ENCODE measurements at places on chromosomes 5 and 9.

DNA sequence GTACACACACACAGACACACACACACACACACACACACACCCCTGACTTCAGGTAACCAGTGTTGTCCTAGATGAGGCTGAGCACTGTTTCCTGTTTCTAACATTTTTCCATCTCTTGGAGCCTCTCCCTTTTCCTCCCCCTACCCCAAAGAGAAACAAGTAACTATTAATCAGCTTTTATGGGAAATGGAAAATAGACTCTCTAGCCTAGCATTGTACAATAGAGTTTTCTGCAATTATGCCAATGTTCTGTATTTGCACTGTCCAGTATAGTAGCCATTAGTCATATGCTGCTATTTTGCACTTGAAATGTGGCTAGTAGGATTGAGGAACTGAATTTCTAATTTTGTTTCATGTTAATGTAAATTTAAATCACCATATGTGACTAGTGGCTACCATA is 33.1 kb downstream of the RAB3C start:
- DNase-seq, result no peak
- H3K4me3 ChIP-seq, result no peak overlapping the region
- H3K4me1 ChIP-seq, result no peaks in the 10 kb centered on the region
- H3K27ac ChIP-seq, result no peak overlapping the region

DNA sequence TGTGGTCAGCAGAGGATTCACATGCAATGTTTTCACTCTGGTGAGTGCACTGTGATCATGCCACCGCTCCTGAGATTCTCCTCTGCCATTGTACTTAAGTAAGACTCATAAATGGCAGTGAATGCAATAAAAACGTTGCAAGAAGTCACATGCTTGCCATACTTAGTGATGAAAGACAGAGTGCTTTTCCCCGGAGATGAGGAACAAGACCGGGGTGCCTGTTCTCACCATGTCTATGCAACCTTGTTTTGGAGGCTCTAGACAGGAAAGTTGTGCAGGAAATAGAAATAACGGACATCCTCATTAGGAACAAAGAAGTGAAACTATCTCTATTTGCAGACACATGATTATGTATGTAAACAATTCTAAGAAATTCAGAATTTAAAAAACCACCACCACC is 84.7 kb upstream of the IRX2 start:
- no peaks in the 10 kb centered on the region for H3K4me1 ChIP-seq
- H3K36me3 ChIP-seq, result no peaks in the 10 kb centered on the region
- H3K27ac ChIP-seq, result no peak overlapping the region
- H3K27me3 ChIP-seq, result peaks cover 5% of the 10 kb centered on the region

- H3K27me3 ChIP-seq, result peaks cover 7% of the 10 kb centered on the region
- H3K36me3 ChIP-seq, result no peaks in the 10 kb centered on the region
- H3K27ac ChIP-seq, result no peak overlapping the region
These were observed 68.1 kb downstream of the MEGF10 start for GRCh38 chr5:127358740-127359139.

- H3K4me1 ChIP-seq, result peaks cover 7% of the 10 kb centered on the region
- no peak for DNase-seq
- no peak overlapping the region for H3K4me3 ChIP-seq
- no peak overlapping the region for H3K27ac ChIP-seq
These were observed 1.6 kb downstream of the AFAP1L1 start for GRCh38 chr5:149273237-149273636.

DNA sequence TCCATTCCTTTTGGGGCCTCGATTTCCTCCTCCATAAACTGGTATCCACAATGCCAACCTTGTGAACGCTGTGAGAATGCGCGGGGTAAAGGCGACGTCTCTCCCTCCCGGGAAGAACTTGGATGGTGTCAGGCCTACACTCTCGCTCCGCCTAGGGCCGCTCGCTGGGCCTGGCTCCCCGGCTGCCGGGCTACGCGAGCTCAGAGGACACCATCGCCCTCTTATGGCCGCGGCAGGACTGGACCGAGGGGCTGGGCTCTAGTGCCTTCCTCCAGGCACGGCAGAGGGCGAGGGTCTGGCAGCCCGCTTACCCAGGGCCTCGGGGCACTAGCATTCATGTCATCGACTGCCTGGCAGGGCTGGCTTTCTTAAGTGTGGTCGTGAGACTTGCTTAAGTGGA is 1.3 kb upstream of the EXOSC2 start:
- peaks cover 32% of the 10 kb centered on the region for H3K4me1 ChIP-seq
- peak overlapping the region; percentile 51 for H3K4me3 ChIP-seq
- no peak for DNase-seq
- no peak overlapping the region for H3K27ac ChIP-seq
- peaks cover 7% of the 10 kb centered on the region for H3K36me3 ChIP-seq
- H3K27me3 ChIP-seq, result peaks cover 9% of the 10 kb centered on the region

GRCh38 chr5:32690153-32690552 is 21.0 kb upstream of the NPR3 start:
- no peaks in the 10 kb centered on the region for H3K4me1 ChIP-seq
- peaks cover 5% of the 10 kb centered on the region for H3K27me3 ChIP-seq
- no peak for DNase-seq
- H3K36me3 ChIP-seq, result no peaks in the 10 kb centered on the region
- H3K27ac ChIP-seq, result no peak overlapping the region
- no peak overlapping the region for H3K4me3 ChIP-seq

GRCh38 chr5:114319821-114320220 is 42.0 kb upstream of the KCNN2 start:
- H3K27me3 ChIP-seq, result peaks cover 4% of the 10 kb centered on the region
- H3K36me3 ChIP-seq, result no peaks in the 10 kb centered on the region
- H3K27ac ChIP-seq, result no peak overlapping the region
- DNase-seq, result no peak
- no peak overlapping the region for H3K4me3 ChIP-seq

DNA sequence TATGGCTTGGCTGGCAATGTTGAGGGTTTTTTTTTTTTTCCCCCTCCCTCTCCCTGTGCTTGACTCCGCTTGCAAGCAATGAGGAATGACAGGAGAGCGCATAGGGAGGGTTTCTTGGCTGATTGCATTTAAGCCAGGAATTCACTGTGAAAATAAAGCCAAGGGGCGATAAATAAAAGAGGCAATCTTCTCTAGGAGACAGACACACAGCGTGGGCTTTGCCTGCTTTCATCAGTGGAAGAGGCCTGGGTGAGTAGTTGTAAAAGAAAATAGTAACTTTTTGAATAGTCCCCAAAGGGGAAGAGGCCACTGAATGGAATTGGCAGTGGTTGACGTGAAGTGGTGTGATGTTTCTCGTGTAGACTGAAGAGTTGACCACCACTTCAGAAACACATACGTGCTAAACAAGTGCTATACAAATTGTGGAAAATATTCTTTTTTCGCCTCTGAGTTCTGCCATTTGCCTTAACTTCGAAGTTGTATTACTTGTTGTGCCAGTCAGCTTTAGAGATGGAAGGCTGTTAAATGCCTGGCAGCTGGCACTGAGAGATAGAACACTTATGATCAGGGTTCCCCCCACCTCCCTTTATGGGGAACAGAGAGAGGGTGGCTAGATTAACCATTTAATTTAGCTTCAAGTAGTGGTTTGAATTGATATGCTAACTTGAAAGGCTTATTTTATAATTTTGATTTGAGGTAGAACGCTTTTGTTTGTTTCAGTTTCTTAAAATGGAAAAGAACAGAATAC is 3.0 kb downstream of the ZSWIM6 start:
- H3K4me3 ChIP-seq, result peak overlapping the region; percentile 91
- peaks cover 22% of the 10 kb centered on the region for H3K4me1 ChIP-seq
- H3K27ac ChIP-seq, result no peak overlapping the region
- DNase-seq, result no peak
- peaks cover 34% of the 10 kb centered on the region for H3K27me3 ChIP-seq
- H3K36me3 ChIP-seq, result no peaks in the 10 kb centered on the region

DNA sequence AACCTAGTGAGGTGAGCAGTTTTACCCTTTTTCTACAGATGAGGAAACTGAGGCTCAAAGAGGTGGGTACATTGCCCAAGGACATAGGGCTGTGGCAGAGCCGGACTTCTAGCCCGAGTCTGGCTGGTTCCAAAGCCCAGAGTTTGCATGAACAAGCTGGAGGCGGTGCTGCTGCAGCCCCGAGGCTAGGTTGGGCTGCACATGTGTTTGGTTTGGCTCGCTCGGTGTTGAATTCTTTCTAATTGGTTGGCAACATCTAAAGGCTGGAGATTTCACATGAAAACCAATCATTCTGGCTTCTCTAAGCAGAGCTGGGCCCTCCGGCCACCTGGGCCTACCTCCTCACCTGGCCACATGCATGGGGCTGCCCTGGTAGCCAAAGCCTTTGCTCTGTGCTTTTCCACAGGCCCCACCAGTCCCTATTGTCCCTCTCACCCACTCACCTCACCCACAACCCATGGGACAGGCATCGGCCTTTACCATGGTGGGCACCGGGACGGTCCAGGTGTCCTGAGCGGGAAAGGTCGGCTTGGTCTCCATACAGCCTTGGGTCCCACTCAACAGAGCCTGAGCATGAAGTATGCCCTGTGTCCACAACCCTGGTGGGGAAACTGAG is 262.3 kb downstream of the NSG2 start:
- no peaks in the 10 kb centered on the region for H3K36me3 ChIP-seq
- DNase-seq, result no peak

DNA sequence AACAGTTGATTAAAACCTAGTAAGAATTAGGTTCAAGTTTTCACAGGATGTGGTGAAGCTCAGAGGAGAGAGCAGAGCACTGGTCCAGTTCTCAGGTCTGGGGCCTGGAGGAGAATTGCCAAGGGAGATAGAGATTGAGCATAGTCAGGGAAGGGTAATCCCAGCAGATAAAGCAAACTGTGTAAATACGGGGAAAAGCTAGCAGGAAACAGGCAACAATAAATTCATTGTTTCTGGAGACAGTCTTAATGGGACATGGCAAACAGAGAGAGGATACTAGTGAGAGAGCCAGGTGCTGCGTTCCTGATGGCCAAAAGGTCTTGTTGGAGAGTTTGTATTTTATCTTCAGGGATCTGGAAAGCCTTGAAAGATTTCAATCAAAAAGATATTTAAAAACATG is 333.0 kb downstream of the PDE4D start:
- no peaks in the 10 kb centered on the region for H3K36me3 ChIP-seq
- no peak for DNase-seq
- H3K4me1 ChIP-seq, result peaks cover 28% of the 10 kb centered on the region
- H3K27me3 ChIP-seq, result peaks cover 3% of the 10 kb centered on the region
- H3K4me3 ChIP-seq, result no peak overlapping the region

GRCh38 chr5:174555726-174556125 is 168.7 kb upstream of the MSX2 start:
- H3K27me3 ChIP-seq, result peaks cover 4% of the 10 kb centered on the region
- DNase-seq, result no peak
- H3K36me3 ChIP-seq, result no peaks in the 10 kb centered on the region
- H3K27ac ChIP-seq, result no peak overlapping the region

DNA sequence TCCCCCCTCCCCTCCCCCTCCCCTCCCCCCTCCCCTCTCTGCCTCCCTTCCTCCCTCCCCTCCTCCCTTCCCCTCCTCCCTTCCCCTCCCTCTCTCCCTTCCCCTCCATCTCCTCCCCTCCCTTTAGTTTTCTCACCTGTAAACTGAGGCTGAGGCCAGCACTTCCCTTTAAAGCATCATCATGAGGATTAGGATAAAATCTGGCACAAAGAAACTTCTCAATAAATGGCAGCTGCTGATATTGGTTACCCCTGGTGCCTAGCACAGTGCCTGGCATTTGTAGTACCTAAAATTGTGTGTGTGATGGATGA is 41.9 kb downstream of the RAI14 start:
- H3K36me3 ChIP-seq, result no peaks in the 10 kb centered on the region
- no peak for DNase-seq
- no peaks in the 10 kb centered on the region for H3K27me3 ChIP-seq
- no peak overlapping the region for H3K4me3 ChIP-seq
- no peak overlapping the region for H3K27ac ChIP-seq
- peaks cover 18% of the 10 kb centered on the region for H3K4me1 ChIP-seq

GRCh38 chr5:142792865-142793232 is 22.7 kb downstream of the ARHGAP26 start:
- no peak overlapping the region for H3K4me3 ChIP-seq
- H3K27ac ChIP-seq, result peak overlapping the region; percentile 36
- H3K36me3 ChIP-seq, result peaks cover 12% of the 10 kb centered on the region
- H3K27me3 ChIP-seq, result peaks cover 2% of the 10 kb centered on the region
- peaks cover 97% of the 10 kb centered on the region for H3K4me1 ChIP-seq

DNA sequence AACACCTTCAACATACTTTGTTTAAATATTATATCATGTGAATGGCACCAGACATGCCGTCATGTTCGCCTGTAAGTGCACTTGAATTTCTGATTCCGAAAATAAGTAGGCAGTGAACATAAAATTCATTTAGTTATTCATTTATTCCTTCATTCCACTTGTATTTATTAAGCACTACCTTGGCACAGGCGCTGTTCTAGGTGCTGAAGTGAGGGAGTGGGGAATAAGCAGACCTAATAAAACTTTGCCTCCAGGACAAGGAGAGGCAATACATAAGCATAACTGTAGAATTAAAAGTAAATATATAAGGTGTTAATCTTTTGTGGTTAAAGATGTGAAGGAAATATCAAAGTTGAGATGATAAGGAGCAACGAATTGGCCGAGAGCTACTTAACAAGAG is 297.4 kb downstream of the TENT4A start:
- H3K4me3 ChIP-seq, result no peak overlapping the region
- H3K27ac ChIP-seq, result no peak overlapping the region
- H3K36me3 ChIP-seq, result no peaks in the 10 kb centered on the region
- H3K4me1 ChIP-seq, result no peaks in the 10 kb centered on the region

DNA sequence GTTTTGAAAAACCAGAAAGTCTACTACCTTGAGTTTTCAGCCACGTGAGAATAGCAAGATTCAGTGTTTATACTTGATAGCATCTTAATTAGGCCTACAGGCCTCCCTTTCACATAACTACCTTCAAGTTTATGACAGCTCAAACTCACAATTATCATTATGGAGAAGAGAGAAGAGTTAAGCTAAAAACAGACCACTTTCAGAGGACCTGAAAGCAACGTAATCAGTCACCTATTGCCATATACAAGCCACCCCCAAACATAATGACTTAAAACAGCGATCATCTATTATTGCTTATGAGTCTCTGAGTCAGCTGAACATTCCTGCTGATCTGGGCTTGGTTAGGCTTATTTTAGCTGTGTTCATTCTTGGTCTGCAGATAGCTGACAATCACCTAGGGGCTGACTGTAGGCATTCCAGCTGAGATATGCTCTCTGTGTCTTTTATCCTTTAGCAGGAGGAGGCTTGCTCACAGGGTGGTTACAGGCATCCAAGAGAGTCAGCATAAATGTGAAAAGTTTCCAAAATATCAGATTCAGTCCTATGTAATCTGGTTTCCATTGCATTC is 130.9 kb downstream of the COX7C start:
- no peak overlapping the region for H3K27ac ChIP-seq
- H3K4me3 ChIP-seq, result no peak overlapping the region
- H3K4me1 ChIP-seq, result no peaks in the 10 kb centered on the region
- DNase-seq, result no peak
- no peaks in the 10 kb centered on the region for H3K36me3 ChIP-seq

- H3K27ac ChIP-seq, result no peak overlapping the region
- no peak for DNase-seq
- peaks cover 2% of the 10 kb centered on the region for H3K27me3 ChIP-seq
- no peaks in the 10 kb centered on the region for H3K36me3 ChIP-seq
These were observed 125.9 kb downstream of the APBA1 start for GRCh38 chr9:69546265-69546664.

DNA sequence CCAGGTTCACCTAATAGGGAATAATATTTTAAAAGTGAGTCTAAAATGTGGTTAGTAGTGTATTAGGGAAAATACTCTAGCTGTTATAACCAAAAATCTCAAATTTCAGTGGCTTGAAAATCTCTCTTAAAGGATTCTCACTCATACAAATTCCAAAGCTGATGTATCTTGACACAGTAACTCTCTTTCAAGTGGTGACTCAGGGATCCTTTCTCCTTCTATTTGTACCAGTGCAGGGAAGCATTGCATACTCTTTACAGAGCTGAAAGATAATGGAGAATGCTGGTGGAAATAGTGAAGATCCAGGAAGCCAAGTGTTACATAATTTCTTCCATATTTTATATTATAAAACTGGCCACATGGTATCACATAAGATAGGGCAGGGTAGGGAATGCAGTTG is 560.2 kb upstream of the CDH9 start:
- H3K4me1 ChIP-seq, result no peaks in the 10 kb centered on the region
- H3K27ac ChIP-seq, result no peak overlapping the region
- H3K36me3 ChIP-seq, result no peaks in the 10 kb centered on the region
- DNase-seq, result no peak
- no peaks in the 10 kb centered on the region for H3K27me3 ChIP-seq

Data from immature natural killer cell (primary cell).